ENCODE measurements at places on chromosomes 1 and 21.

- no peak for DNase-seq
Observed at GRCh38 chr1:54228638-54229079, 28.7 kb downstream of the MRPL37 start.

DNA sequence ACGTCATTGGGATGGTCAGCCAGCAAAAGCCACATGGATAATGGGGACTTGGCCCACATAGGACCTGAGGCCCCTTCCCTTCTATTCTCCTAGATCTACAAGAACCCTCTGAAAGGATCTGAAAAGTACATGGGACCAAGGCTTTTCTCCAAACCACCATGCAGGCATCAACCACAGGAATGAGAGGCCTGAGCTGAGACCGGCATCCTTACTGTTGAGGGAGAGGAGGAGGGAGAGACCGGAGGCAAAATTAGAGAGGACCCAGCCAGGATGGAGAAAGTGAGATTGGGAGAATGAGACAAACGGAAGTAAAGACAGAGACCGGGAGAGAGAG is 281.7 kb downstream of the RRAGC start:
- DNase-seq = no peak

GRCh38 chr1:26237230-26237966 is 3.4 kb downstream of the CEP85 start:
- DNase-seq = peak; percentile 16

- no peak for DNase-seq
Observed at GRCh38 chr1:114462963-114463362, 48.0 kb downstream of the TRIM33 start.

DNA sequence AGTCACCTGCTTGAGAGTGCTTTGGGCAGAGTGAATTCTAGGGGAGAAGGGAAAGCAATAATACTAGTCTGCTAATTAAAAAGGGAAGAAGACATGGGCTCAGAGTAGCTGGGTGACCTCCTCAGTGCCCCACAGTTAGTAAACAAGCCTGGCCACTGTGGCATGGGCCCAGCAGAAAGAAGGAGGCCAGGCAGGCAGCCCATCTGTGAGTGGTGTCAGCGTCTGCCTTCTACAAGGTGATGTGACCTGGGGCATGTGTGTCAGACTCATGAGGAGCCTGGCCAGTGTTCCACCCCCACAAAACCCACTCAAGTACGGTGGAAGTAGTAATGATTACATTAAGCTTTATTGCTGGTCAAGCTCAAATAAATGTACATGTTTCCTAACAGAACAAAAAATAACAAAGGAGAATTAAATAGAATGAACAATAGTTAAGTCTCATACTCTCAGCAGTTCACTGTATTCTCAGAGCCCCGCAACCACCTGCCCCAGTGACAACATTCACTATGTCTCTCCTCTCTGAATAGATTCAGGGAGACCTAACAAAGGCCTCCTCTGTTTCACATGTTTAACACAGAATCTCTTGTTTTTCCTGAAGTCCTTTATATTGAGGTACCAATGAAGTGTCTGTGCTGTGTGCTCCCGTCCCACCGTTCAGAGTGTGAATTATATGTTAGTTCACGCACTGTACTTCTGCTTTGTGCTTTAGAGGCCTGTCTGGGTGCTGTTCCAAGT is 32.5 kb downstream of the SLC22A15 start:
- no peak for DNase-seq

- DNase-seq = peak; percentile 65
Observed at GRCh38 chr1:209742409-209743144, 13.3 kb upstream of the TRAF3IP3 start.

DNA sequence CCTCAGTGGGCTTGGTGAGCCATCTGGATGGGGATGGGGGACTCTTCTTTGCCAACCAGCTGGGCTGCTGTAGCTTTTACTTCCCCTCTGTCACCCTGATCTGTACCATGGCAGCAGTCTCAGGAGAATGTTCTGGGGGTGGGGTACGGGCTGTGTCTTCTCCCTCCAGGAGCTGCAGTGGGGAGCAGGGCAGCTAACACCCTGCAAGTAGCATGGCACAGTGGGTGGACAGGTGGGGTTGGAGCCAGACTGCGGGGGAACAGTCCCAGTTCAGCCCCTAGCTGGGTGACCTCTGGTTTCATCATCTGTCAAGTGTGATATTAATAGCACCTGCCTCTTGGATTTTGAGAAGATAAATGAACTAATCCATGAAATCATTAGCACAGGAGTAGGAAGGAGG is 3.1 kb downstream of the NFASC start:
- no peak for DNase-seq

GRCh38 chr1:226406401-226406881 is 1.5 kb downstream of the PARP1 start:
- peak; percentile 37 for DNase-seq

DNA sequence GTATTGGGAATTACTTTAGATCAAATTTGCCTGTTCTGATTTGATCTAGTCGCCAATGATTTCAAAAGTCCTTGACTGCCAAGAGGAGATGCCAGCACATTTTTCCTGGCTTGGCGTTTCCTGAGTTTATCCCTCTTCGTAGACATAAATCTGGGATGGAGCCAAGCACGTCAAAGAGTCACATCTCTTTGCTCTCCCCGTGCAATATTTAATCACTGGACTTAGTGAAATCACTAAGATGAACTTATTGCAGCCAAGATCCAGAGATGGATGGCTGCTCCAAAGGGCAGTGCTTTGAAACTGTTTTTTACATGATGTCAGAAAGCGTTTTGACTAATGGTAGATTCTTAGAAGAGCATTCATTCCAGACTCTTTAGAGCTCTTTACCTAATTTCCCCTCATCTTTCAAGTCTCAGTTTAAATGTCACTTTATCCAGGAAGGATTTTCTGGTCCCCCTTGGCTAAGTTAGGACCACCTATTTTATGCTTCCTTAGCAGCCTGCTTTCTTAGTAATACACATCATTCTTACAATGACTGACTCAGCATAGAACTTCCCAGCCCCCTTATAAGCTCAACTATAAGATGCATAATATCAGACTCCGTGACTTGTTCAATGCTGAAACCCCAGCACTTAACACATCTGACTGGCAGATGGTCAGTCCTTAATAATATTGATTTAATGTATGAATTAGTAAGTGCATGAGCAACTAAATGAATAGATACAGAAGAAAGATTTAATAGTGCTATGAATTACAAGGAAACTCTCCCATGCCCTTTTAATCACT is 94.4 kb upstream of the GREM2 start:
- no peak for DNase-seq

GRCh38 chr1:77313491-77313890 is 31.7 kb downstream of the AK5 start:
- peak; percentile 30 for DNase-seq

DNA sequence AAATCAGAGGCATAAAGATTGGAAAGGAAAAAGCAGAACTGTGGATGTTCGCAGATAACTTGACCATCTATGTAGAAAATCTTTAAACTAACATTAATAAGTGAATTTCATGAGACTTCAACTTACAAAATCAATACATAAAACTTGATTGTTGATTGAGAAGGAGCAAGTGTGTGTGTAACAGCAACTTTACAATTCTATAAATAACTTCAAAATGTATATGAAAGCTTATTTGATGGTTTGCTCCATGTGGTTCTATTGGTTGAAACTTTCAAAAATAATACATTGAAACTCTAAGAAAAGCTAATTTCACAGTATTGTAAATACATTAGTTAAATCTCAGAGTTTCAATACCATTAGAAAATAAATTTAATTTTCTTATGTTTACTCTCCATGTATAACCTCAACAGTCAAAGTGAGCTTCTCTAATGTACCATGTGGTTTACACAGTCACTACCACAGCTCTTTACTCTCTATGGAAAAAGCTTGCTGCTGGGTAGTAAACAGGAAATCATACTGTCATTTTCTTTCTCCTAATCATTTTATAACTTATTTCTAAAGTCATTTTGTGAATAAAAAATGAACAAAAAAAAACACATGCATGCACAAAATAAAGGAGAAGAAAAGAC is 12.0 kb downstream of the AKT3 start:
- no peak for DNase-seq

DNA sequence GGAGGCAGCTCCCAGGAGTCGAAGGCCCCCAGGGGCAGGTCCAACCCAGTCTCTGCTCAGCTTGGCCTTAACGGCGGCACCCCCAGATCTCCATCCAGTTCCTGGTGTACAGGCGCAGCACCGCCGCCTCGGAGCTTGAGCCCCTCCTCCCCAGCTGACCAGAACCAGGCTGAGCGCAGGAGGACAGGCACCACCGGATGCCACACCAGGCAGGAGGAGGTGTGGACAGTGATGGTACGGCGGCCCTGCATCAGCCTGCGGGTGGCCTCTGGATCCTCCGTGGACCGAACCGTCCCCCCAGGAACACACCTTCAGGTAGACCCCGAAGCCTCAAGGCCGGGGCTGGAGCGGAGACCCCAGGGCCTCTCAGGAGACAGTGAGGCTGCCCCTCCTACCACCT is 16.4 kb downstream of the SLC66A1 start:
- no peak for DNase-seq

GRCh38 chr21:36330904-36331303 is 10.9 kb downstream of the MORC3 start:
- peak; percentile 44 for DNase-seq
